Cardiac muscle cell (in vitro differentiated cells and primary cell): ENCODE measurements at places on chromosomes 12 and 14. TPM values are rescaled to one million over a fixed set of nuclear protein-coding genes. Genes with fewer than 3 reads are reported as not detected.

The OR11G2 gene
- total RNA-seq = not detected in 2 replicates

The GPD1 gene
- 1.7 and 3.4 TPM in 2 replicates for total RNA-seq

The TEX22 gene
- 2.5 and 3.7 TPM in 2 replicates for total RNA-seq

The FGF23 gene
- total RNA-seq = 0.86 and 2.4 TPM in 2 replicates

GRCh38 chr12:101221301-101221700, 11.3 kb upstream of the SLC5A8 start:
- no peak for DNase-seq

DNA sequence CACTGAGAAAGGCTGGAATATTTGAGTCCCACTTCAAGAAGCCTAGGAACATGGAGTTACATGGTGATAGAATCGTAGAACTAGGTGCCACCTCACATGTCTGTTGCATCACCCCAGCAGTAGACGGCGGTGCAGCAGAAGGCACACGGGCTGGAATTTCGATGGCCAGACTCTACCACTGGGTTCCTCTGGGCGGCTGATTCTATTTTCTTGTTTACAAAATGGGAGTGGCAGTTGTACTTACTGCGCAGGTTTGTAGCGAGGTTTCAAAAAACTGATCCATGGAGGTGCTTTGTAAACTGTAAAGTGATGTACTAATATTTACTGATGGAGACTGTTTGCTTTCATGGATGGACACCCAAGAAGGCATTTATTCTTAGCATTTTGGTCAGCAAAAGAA, 45.7 kb downstream of the WDR20 start:
- DNase-seq = no peak

GRCh38 chr12:4894019-4894418, 15.7 kb upstream of the KCNA1 start:
- DNase-seq = no peak

- DNase-seq = no peak
Observed at GRCh38 chr14:92585981-92586937, 72.7 kb downstream of the RIN3 start.

GRCh38 chr12:70637303-70638085, at the start of gene PTPRB:
TSS of gene PTPRB (minus strand) at chr12:70637429. CDS start at chr12:70637395, 34 bp downstream.
- no peak for DNase-seq

GRCh38 chr14:90715495-90715894, 100.7 kb downstream of the TTC7B start:
- no peak for DNase-seq
